ENCODE measurements at places on chromosomes 4 and X. TPM values are rescaled to one million over a fixed set of nuclear protein-coding genes. Genes with fewer than 3 reads are reported as not detected.
A peak's percentile ranks its signal among the peaks of the same experiment; 100 is the strongest.

DNA sequence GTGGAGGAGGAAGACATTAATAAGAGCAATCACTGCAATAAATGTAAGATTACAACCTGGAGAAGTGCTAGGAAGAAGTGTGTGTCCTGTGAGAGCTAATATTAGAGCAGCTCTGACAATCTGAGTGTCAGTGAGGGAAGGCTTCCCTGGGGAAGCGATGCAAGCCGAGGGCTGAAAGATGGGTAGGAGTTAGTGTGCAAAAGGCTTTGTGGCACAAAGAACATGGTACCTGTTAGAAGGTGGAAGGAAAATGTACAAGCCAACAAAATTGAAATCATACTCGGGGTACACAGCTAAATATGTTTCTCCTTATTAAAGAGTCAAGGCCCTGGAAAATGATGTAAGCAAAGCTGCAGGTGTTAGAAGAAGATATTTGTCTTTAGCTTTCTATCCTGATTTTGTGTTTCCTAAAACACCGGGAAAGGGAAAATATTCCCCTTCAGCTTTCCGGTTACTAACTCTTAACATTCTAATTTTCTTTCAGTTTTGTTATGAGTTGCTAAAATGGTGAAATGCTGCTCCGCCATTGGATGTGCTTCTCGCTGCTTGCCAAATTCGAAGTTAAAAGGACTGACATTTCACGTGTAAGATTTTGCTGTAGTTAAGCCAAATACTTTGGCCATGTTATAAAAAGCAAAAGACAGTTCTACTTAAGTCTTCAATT, 808 bp downstream of the THAP6 start:
- DNase-seq, result no peak

The ZNF827 gene
- total RNA-seq, result 9.2 TPM

The IQCM gene
- not detected for total RNA-seq

GRCh38 chrX:148609515-148610327, 109.3 kb downstream of the AFF2 start:
- DNase-seq, result no peak

- DNase-seq, result no peak
Measured at GRCh38 chrX:145910017-145910416, 92.4 kb downstream of the SLITRK2 start.

The SPACA5 gene
- not detected for total RNA-seq

The TMEM47 gene
- 20.0 TPM for total RNA-seq

GRCh38 chr4:1345903-1346780, 866 bp upstream of the UVSSA start:
- DNase-seq, result peak; percentile 74

DNA sequence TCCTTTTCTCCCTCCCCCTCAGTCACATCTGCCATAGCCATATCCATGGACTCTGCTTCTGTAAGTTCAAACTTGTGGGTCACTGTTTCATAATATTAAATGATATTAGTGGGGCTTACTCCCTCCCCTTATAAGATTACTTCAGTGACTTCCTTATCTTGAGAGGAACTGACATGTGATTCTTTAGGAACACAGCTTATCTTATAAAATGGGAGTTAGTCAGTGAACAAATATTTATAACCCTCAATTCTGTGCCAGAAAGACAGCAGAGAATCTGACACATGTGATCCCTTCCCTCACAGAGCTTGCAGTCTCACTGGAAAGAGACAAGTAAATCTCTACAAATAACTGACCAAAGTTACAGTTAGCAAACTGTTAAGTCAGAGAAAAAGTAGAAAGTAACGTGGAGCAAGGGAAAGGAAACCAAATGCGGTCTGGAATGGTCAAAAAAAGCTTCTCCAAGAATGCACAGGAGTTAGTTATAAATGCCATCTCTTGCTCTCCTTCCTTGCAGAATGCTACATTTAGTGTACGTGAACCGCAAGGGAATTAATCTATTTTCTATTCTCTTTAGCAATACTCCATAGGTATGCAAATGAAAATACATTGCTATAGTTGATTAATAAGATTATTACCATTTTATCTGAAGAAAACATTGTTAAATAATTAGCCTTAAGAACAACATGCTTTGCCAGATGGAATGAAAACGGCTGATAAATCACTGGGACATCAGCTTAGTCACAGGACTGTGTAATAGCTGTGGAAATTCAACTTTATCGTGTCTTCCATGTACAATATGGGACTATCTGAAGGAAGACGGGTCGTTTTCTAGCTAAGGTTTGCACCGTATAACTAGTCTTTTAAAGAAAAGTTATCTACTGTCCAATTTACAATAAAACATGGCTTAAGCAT, 29.0 kb downstream of the SGMS2 start:
- no peak for DNase-seq

GRCh38 chrX:118143578-118143977, 27.0 kb upstream of the KLHL13 start:
- no peak for DNase-seq

- no peak for DNase-seq
Measured at GRCh38 chrX:8341814-8342590, 122.6 kb upstream of the VCX3B start.

GRCh38 chr4:15784959-15785634, 7.0 kb downstream of the CD38 start:
- DNase-seq, result no peak

The IL2RG gene
- 36.0 TPM for total RNA-seq

DNA sequence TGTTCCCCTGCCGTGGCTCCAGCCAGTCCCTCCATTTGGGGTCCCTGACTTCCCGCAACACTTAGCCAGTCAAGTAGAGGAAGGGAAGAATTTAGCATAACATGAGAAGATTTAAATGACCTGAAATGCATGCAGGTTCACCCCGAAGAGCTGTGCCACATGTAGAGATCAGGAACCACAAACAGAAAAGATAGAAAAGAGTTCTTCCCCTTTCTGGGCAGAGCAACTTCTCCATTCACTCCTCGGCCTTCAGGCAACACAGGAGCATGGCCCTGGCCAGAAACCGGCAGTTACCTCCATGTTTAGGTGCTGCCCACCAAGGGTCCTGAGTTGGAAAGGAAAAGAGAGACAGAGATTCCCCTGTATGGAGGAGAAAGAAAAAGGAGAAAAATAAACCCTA, 5.2 kb downstream of the NLRP2B start:
- DNase-seq, result no peak

The LDOC1 gene
- 21.6 TPM for total RNA-seq

The MTCP1 gene
- 11.5 TPM for total RNA-seq

DNA sequence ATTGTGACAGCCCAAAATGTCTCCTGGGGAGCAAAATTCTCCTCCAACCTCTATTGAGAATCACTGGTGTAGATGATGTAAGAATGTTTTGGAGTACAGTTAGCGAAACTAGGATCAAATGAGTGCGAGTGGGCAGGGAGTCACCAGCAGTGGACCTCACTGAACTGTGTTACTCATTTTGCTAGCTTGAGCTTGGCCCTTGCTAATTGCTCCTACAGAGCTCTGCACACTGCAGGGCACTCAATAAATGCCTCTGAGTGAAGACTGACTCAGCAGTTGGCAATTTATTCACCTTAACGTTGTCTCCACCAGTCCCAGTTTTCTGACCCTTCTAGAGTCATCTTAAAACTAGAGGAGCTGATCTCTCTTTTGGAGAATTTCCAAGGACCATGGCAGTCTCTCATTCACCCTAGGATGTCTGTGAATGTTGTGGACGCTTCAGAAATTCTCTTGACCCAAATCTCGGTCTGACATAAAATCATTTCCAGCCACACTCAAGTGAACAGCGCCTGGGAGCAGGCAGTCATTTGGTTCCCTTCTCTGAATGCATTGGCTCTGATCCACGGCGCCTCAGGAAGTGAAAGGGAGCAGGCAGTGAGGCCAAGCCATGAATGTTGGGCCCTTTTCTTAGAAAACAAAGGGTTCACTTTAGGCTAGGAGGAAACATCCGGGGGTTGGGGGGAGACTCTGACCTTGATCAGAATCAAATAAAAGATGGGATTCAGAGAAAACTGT, 148.1 kb downstream of the NWD2 start:
- peak; percentile 57 for DNase-seq

- no peak for DNase-seq
Measured at GRCh38 chrX:149825424-149825823, 43.7 kb downstream of the MAGEA9 start.

The ART3 gene
- total RNA-seq, result not detected

DNA sequence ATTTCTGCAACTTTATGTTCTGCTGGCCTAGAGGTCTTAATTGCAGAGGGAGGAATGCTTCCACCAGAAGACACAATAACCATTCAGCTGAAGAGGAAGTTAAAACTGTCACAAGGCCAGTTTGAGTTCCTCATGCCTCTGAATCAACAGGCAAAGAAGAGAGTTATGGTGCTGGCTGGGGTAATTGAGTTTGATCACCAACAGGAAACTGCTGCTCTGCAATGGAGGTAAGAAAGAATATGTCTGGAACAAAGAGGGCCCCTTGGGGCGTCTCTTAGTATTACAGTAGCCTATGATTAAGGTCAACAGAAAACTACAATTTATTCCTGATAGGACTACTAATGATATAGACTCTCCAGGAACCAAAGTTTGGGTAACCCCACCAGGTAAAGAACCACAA, 744.0 kb downstream of the FSTL5 start:
- DNase-seq, result peak; percentile 10

The AVPR2 gene
- total RNA-seq, result 0.87 TPM

DNA sequence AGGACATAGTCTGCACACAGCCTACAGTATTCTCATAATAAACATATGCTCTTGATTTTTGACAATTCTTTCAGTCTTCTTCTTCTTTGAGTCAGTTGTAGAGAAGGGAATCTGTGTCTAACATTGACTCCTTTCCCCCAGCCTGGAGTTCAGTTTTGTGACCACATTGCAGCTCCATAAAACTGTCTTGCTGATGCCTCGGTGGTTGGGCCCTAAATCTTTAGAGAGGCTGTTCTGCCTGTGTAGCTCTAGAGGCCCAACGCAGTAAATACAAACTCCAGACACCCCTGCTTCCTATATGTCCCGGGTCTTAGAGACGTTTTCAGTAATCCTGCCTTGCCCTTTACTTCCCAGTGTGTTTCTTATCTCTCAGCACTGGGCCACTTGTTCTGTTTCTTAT, 639.5 kb upstream of the AADAT start:
- DNase-seq, result no peak

GRCh38 chr4:102094481-102094880, 250.8 kb downstream of the SLC39A8 start:
- DNase-seq, result no peak

DNA sequence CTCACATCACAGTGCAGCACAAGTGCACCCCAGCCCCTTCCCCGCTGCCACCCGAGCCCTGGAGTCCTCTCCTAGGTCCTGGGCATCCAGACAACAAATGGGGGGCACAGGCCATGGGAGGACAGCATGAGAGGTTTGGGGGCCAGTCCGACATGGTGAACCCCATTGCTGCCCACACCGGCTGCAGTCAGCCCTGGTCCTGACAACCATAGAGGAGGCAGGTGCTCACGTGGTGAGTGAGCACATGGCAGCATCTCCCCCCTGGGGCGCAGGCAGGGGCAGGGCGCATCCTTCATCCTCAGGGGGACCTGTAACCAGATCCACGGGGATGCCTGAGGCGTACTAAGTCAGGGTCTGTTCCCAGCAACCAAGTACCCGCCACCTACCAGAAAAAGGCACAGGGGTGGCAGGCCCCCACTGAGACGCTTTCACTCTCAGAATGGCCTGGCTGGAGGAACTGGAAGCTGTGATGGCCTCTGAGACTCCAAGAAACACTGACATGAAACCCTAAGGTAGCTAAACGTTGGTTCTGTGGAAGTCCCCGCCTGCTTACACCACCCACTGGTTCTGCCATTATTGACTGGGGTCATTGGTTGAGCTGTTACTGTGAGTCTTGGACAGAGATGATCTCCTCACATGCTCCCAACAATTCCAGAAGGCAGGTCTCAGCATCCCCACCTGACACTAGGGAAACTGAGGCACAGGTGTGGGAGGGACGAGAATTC, 6.5 kb downstream of the ZFYVE28 start:
- no peak for DNase-seq
